ENCODE measurements at places on chromosomes 2 and 18.

DNA sequence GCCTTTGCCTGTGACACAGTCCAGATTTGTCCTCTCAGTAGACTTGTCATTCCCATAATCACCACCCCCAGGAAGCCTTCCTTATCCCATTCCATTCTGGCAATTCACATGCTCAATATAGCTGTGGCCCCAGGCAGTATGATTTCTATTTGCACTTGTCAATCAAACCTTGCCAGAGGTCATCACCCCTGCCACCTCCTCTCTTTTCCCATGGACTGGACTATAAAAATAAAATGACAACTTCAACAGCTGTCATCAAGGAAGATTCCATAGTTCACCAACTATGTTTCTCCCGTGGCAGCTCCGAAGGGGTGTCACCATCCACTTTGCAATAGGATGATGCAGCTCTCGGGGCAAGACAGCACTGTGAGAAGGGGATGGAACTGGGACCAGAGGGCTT is 255.7 kb downstream of the CELF4 start:
- no peak for DNase-seq

DNA sequence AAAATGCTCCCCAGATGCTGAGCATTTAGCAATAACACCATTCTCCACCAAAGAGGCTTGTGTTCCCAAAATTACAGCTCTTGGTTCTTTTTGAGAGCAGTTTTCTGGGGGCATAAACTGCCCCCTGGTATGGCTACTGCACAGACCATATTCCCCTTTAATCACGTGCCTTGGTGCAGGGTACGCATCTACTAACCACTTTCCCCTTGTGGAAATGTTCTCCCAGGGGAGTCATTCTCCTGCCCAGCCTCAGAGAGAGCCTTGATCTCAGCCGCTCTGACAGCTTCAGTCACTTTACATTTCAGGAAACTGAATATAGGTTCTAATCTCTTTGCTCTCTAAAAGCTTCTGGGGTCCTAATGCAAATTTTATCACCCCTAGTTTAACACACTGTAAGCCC is 44.7 kb upstream of the EML6 start:
- no peak for DNase-seq

DNA sequence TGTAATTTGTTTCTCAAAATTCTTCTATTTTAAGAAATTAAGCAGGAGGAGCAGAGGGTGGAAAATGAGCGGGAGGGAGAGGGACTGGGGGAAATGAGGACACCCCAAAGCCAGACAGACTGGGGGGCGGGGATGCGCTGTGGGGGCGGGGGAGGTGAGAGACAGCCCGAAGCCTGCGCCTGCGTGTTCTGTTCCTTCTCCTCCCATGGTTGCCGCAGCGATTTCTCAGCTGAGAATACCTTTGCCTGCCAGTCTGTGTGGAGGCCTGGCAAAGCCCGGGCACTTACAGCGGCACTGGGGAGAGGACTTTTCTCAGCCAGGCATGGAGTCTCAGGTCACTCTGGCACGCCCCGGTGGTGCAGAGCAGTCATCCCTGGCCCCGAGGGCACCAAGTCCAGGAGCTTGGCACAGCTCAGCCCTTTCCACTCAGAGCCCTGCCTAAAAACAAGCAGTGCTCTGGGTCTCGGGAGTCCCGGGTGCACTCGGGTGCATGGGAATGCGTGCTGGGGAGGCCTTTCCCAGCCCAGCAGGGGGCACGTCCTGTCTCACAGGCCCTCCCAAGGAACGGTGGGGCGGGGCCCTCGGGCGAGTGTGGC is 289.3 kb upstream of the HS6ST1 start:
- no peak for DNase-seq

GRCh38 chr2:101112772-101113157 is 38.4 kb downstream of the TBC1D8 start:
- no peak for DNase-seq

DNA sequence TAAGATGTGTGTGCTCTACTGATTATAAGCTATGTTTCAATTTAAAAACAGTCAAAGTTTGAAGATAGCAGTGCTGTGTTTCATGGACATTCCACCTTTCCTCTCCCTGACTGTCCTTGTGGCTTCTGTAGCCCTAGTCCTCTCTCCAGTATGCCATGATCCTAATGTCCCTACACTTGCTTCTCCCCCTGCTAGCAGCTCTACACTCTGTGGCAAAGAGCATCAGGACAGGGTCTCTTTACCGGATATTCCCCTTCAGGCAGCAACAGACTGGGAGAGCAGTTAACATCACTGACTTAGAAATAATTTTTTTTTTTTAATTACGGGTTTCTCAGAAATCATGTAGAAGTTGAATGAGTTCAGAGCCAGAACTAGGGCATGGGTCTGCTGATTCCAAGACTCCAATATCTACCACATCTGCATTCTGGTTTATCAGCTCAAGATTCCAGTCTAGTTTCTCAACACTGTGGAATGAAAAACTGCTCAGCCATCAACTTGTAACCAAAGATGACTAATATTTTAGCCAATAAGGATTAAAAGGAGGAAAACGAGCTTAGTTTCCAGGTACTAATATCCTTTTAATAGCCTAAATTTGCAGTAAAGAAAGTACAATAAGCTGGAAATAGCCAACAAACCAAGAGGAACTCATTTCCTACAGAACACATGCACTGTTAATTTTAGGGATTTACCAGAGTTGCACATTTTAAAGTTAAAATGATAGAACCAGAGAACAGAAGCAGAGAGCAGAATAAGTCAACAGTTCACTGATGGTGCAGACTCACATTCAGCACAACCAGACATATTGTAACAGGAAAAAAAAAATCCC is 45.2 kb downstream of the TMEM131 start:
- no peak for DNase-seq

- no peak for DNase-seq
These were observed 14.5 kb upstream of the FOSL2 start for GRCh38 chr2:28377984-28378678.

GRCh38 chr2:120219766-120220165 is 3.4 kb downstream of the TMEM185B start:
- DNase-seq, result no peak

DNA sequence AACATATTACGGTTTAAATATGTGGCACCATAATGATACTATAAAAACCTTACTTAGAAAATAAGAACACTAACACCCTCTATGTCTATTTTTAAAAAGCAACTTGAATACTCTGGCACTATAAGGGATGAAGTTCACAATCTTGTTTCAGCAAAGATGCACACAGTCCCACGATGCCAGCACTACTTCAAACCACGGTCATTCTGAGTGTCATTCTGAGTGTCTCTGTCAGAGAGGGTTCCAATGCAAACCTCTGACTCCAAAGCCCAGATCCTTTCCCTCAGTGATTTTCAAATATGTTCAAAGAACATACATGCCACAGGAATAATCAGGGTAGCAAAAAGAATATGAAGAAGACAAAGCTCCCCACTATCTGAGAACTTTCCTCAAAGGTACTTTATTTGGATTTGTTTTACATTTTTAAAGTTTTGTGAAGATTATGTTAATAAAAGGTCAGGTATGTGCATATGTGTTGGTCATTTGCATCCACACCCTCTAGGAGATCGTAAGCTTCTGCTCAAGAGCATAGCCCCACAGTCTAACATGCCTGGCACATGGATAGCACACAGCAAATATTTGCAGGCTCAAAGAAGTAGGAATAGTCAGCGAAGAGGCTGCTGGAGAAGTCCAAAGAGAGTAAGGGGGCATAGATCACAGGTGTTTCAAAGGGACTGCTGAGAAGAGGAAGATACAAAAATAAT is 127.6 kb downstream of the DYM start:
- no peak for DNase-seq

DNA sequence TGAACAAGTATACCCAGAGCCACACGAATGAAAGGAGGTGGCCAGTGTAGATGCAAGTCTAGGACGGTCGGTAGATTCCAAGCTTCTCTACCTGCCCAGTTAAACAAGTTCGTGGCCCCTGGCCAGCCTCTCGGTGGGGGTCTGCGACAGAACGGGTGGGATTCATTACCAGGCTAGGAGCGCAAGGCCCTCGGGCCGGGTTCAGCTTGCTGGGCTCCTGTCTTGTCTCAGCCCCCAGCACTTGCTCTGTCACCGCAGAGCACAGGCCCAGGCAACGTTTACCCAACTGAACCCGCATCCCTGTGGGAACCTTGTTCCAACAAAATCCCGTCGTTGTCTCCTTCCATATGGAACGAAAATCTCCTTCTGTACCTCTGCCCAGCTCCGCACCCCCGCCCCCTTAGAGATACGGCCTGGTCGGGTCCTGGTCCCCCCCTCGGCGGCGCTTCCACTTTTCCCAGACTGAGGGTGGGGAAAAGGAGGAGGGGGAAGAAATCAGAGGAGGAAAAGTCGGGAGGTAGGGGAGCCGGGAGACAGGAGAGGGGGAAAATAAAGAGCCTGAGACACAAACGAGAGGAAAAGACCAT is 1.9 kb upstream of the EMX1 start:
- no peak for DNase-seq

DNA sequence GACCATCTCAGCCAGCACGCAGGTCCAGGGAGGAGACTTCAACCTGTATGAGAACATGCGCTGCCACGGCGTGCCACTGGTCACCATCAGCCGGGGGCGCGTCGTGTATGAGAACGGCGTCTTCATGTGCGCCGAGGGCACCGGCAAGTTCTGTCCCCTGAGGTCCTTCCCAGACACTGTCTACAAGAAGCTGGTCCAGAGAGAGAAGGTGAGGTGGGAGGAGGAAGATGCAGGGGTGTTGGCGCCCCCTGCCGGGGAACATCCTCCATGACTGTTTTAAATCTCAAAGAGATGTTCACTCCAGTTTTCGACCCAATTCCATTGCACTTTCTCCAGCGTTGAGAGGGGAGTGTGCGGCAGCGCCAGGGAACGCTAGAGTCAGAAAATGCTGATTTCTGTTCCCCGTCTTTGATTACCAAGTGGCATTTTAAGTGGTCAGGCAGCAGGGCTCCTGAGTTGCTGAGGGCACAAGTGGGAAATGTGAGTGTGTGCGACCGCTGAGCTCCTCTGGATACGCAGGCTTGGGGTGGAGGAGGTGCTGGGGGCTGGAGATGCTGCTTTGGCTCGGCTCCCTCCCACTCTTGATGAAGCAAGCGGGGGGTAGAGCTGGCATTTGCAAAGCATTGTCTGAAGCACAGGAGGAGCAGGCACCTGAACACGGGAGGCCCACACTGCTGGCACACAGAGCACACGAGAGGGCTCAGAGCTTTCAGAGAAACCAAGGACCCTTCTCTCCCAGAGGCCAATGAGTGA is 27.7 kb upstream of the MAPRE3 start:
- peak; percentile 44 for DNase-seq

- DNase-seq, result no peak
These were observed 62.7 kb upstream of the NFU1 start for GRCh38 chr2:69499966-69500365.

DNA sequence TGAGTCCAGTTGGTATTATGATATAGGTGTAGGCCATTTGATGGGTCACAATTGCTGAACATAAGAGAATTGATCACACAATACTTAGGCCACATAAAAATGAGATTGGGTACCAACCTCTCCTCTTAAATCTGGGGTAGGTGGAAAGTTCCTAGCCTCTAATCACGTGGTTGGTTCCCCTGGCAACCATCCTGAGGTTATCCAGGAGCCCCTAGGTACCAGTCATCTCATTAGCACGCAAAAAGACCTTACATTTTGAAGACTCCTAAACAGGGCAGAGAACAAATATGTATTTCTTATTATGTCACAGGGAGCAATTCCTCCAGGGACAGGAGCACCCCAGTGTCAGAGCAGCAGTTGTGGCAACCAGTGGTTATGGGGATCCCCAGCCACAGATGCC is 12.7 kb upstream of the SELENOI start:
- DNase-seq, result no peak

DNA sequence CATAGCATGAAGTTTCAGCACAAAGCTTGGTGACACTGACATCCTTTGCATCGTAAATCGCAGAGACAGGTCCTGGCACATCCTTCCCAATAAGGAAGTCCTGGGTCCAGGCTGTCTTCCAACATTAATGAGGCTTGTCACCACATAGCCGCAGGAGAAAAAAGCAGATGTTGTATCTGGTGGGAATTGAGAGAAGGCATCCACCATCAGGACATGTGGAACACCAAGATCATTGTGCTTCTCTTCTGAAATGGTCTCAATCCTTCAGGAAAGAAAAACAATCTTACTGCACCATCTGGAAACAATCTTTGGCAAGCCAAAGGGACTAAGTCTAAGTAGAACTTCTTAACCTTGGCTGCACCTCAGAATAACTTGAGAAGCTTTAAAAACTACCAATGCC is 119.0 kb upstream of the ARHGAP28 start:
- no peak for DNase-seq

GRCh38 chr2:30078521-30078920 is 68.3 kb upstream of the YPEL5 start:
- DNase-seq, result no peak

- DNase-seq, result no peak
These were observed 169.4 kb downstream of the SMAD7 start for GRCh38 chr18:48781163-48781987.

GRCh38 chr2:168130346-168130745 is 117.0 kb downstream of the STK39 start:
- no peak for DNase-seq

- no peak for DNase-seq
These were observed 189.2 kb downstream of the SMAD7 start for GRCh38 chr18:48761582-48761981.

DNA sequence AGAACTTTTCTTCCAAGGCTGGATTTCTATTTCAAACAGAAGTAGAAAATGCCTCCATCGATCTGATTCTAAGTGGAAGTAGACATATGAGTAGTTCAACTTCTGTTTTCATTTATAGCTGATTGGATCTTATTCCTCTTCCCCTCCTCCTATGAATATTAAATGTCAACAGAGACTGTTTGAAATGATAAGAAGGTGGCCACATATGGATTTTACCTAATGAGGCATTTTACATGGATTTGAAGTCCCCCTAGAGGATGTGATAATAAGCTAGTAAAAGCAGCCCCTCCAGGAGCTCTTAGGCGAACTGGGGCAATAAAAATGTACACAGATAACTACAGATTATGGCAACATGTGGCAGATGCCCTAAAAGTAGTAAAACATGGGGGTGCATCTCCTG is 71.0 kb downstream of the UPP2 start:
- DNase-seq, result no peak

- DNase-seq, result no peak
These were observed 83.0 kb upstream of the SOX11 start for GRCh38 chr2:5609201-5609600.

DNA sequence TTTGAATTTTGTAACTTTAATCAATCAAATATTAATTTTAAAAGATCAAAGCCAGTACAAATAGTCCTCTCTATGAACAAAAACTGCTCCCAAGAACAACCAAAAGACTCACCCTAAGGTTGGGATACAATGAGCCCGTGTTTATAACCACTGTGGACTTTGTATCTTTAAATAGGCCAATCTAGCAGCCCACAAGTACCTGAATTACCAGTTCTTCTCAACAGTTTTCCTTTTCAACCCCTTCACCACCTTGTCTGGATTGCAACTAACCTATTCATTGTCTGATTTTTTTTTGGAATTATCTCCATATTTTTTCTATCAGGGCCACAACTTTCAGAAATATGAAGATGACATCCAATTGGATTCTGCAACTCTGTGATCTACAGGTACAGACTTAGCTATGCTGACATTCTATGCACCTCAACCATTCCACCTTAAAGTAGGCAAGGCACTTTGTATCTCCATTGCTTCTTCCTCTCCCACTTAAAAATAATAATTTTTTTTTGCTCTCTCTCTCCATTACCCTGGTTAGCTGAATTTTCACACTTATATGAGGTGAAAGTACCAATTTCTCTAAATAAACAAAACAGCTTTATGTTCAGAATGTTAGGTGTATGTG is 81.9 kb upstream of the MAPRE2 start:
- no peak for DNase-seq

GRCh38 chr2:101736233-101736632 is 38.7 kb downstream of the MAP4K4 start:
- no peak for DNase-seq
